GM04503 (cell line): ENCODE measurements at places on chromosomes 16 and 17.

GRCh38 chr16:57028086-57028485 is 38.7 kb downstream of the NLRC5 start:
- DNase-seq, result no peak

DNA sequence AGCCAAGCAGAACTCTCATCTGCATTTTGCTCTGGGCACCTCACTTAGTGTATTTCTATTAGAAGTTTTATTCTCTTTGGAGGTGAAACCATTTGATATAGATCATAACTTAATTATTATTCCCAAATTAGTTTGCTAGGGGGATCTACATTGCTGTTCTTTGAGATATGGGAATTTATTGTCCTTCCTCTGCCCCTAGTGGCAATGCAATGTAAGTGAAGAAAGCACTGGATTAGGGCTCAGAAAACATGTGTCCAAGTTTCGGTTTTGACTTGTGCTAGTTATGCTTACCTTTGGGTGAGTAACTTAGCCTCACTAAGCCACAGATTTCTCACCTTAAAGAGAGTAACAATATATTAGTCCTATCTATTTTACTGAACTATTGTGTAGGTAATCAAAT is 2.9 kb downstream of the KRT39 start:
- DNase-seq, result no peak

GRCh38 chr16:8585857-8586256 is 4.5 kb downstream of the TMEM114 start:
- no peak for DNase-seq

- DNase-seq, result no peak
Observed at GRCh38 chr17:3907483-3908216, 8.6 kb downstream of the P2RX1 start.

GRCh38 chr17:80565343-80566053 is 20.9 kb downstream of the RPTOR start:
- no peak for DNase-seq

DNA sequence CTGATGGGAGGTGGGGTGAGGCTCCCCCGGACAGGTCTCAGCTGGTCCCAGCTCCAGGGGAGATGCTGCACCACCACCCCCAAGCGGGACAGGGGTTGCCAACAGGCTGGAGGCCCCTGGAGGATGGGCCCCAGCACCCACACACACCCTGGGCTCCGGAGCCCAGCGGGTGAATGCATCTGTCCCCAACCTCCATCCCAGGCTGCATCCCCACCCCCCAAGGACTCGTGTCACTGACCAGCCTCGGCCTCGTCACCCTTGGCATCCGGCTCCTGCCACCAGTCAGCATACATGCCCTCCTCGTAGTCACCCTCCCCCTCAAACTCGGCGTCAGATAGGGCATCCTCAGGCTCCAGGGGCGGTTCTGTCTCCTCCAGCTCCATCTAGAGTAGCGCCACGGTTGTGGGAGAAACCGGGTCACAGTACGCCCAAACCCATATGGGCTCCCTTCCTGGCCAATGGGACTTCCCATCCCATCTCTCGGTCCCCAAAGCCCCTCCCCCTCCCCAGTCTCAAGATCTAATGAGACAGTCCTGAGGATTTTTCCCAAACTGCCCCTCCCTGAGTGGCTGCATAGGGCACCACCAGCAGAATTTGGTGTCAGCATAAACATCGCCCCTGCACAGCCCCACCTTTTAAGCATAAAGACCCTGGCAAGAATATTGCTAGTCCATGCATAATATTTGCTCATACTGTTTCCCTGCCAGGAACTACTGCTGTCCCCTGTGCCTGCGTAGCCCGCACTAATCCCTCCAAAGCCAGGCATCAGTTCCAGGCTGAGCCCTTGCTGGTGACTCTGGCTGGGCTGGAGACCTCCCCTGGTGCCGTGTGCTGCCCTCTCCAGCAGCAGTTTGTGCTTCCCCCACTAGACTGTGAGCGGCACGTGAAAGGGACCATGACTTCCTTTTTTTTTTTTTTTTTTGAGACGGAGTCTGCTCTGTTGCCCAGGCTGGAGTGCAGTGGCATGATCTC is 8.4 kb downstream of the P3H4 start:
- no peak for DNase-seq

GRCh38 chr17:28908640-28909167 is 5.8 kb upstream of the DHRS13 start:
- DNase-seq, result peak; percentile 49

DNA sequence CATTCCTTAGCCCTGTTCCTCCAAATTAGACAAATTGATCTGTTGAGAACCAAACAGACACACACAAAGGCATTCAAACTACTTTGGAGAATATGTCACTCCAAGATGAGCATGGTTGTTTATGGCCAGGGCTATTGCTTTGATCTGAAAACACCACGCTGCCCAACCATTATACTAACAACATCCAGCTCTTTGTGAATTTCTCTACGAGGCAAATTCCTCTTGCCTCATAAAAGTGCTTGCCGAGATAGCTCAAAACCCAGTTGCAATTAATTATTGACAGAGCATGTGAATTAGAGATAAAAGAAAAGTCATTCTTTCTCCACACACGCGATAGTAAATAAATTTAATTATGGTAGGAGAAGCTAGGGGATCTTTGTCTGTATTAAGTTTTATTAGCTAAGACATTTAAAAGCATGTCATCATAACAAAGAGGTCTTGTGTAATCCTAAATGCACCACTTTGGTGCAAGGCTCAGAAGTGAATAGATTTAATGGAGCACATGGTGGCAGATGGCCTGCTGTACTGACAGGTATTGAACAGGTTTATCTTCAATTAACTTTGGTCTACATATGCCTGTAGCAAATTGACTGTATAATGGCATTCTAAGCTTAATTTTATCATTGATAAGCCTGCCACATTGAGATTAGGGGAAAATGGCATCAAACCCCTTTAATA is 441.8 kb downstream of the HS3ST4 start:
- no peak for DNase-seq

- peak; percentile 90 for DNase-seq
Observed at GRCh38 chr17:38900978-38901656, 24.3 kb upstream of the LASP1NB start.

- no peak for DNase-seq
Observed at GRCh38 chr16:81537721-81538561, 93.3 kb downstream of the CMIP start.

DNA sequence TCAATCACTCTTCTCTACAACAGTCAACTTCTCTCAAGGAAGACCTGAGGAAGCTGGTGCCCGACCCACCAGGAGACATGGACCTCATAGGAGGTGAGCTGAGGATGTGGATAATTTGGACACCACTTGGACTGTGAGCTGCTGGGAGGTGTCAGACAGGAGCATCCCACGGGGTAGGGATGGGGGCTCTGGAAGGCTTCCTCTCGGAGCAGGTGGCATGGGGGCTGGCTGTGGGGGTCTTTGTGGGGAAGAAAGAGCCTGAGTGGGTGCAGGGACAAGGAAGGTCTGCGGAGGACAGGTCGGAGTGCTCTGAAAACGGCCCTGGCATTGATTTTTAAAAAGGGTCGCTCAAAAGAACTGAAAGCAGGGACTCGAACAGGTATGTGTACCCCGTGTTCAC is 64.0 kb downstream of the TBC1D16 start:
- no peak for DNase-seq

DNA sequence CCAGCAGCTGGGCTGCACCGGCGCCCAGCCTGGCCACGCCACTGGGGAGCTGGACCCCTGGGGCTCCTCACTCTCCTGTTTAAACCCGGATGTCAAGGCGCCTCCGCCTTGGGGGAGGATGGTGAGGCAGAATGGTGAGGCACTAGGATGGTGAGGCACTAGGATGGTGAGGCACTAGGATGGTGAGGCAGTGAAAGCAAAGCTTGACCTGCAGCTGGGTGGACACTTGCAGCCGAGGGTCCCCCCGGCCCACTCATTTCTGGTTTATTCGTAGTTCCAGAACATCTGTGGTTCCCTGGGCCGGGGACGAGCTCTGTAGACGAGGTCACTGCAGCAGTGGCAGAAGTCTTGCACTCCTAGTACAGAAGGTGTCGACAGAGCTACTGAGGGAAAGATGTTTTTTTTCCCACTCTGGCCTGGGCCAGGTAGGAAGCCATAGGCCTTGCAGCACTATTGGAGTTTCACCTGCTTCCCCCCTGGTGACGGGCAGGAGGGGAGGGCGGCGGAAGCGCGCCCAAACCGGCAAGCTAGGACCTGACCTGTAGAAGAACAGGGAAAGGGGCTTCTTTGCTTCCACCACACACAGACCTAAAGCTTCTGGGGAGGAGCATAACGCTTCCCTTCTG is 1.1 kb upstream of the HNF1B start:
- no peak for DNase-seq

DNA sequence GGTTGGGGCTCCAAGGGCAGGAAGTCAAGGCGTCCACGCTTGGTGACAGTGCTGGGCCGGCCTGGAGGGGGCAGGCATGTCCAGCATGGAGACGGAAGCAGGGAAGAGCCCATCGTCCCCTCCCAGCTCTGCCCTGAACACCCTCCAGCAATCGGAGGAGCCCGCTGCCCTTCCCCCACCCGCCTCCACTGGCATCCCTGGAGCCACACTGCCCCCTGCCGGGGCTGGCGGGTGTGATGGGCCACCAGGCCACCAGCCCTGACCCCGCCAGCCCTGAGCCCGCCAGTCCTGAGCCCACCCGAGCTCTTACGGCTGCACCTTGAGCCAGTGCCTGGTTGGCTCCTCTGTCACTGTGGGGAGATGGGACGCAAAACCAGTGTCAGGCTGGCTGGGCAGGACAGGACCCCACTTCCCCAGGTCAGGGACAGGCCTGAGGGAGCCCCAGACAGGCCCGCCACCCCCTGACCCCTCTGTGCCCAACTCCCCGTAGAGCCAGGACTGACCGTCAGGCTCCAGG is 4.1 kb upstream of the CDH15 start:
- no peak for DNase-seq

DNA sequence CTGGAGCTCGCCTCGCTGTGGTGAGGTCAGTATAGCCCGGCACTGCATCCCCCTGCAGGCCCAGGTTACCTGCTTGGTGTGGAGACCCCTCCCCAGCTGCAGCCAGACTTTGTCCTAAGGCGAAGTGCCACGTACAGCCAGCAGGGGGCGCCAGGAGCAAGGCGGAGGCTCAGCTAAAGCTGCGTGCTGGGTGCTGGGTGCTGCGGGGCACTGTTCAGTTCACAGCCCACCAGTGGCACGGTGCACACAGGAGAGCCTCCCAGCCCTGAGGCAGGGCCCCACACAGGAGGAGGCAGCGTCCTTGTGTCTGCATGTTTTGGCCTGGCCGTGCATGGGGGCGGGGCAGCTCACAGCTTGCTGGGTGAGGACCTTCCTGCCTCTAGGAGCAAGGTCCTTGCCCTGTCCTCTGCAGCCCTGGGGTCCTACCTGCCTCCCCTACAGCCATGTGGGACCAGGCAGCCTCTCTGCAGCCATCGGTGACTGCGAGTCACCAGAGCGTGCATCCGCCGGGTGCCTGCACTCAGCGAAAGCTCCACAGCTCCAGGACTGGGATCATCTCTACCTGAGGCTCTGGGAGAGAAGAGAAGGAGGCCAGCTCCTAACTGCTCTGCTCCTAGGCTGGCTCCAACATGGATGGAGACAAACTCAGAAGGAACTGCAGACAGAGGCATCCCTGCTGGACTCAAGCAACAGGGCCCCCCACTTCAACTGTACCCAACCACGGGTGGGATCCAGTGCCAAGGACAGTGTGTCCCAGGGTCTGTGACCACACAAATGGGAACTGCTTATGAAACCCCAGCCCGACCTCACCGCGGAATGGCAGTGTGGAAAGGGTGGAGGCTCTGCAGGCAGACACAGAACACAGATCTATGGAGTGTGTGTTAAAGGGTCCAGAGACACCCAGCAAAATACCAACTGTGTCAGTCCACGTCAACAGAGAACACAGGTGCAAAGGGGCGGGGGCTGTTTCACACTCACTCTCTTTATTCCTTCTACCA is 19.0 kb downstream of the SLC7A5 start:
- DNase-seq, result no peak

DNA sequence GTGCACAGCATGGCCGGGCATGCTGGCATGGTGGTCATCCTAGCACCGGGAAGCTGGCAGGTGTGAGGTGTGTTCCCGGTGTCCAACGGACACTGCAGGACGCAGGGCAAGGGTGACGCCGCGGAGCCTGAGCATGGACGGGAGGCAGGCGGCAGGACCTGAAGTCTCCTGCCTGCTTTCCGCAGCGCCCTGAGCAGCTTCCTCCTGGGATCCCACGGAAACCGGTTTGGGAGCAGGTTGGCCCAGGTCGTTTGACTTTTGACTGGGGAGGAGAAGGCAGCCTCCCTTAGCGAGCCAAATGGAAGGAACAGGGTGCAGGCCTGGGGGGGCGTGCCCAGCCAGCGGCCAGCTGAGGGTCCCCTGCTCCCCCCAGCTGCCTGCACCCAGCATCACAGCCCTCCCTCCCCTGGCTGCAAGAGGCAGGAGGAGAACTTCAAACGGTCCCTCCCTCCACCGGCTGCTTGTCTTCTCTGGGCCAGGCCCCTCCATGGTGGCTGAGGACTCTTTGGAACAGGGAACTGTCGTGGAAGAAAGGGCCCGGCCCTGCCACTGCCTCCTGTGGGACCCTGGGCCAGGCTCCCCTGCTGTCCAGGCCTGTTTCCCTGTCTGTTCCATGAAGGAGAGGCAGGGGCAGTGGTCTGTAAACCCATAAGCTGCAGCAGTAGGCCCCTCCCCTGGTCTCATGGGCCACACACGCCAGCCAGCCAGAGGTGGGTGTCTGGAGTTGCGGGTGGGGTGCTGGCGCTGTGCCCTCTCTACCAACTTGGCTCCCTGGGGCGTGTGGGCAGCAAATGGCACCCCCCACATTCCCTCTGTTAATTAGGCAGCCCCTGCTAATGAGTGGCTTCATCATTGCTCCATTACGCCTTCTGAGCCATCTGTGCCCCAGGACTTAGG is 7.8 kb upstream of the ADGRG1 start:
- no peak for DNase-seq

- no peak for DNase-seq
Observed at GRCh38 chr16:89909777-89910716, 8.6 kb upstream of the MC1R start.

- DNase-seq, result no peak
Observed at GRCh38 chr17:19408346-19408710, 2.7 kb upstream of the RNF112 start.

GRCh38 chr17:48497103-48497502 is 33.7 kb downstream of the HOXB1 start:
- DNase-seq, result no peak

- DNase-seq, result peak; percentile 55
Observed at GRCh38 chr16:56729735-56730662, at the start of gene NUP93. NUP93 (plus strand) TSS chr16:56730129; CDS start chr16:56748248, 18,119 bp downstream.

DNA sequence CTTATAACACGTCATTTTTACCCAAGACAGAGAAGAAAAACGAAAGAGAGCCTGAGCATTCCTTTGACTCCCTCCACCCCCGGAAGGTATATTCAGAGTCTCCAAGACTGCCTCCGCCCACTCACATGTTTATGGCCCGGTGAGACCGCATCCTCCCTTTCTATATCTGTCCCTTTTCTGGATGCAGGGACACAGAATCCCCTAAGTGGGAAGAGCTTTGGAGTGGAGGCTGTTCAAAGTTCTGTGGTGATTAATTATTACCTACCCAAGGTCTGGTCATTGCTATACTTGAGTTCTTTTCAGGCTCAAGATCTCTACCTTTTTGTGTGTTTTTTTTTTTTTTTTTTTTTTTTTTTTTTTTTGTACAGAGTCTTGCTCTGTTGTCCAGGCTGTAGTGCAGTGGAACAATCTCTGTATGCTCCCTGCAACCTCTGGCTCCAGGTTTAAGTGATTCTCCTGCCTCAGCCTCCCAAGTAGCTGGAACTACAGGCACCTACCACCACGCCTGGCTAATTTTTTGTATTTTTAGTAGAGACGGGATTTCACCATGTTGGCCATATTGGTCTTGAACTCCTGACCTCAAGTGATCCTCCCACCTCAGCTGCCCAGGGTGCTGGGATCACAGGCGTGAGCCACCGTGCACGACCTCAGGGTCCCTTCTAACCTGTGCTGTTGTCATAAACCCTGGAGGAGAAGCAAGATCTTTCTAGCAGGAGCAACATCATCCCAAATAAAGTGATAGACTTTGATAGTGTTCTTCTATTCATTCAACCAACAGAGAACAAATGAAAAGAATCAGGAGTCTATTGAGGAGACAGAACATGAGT is 407.1 kb downstream of the WWOX start:
- no peak for DNase-seq
